ENCODE measurements at places on chromosomes 4 and X.

GRCh38 chrX:2767631-2768455, 16.0 kb downstream of the XG start:
- DNase-seq: no peak

DNA sequence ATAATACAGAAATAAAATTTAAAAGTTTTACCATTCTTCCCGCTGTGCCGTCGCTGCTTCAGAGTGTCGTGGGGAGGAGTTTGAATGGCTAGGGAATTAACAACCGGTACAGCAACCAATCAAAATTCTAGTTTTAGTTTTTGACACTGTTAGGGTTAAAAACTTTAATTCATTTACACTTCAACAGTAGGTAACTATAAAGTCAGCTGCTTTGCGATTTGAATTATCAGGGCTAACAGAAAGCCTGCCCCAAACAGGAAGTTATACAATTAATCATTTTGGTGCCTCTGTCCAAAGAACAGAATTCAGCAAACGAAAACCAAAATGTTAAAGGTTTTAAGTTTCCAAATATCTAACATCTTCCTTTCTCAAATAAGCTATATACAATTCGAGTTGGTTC, 2.3 kb downstream of the HNRNPD start:
- DNase-seq: no peak

GRCh38 chr4:72977936-72978485, 91.5 kb downstream of the COX18 start:
- DNase-seq: no peak

DNA sequence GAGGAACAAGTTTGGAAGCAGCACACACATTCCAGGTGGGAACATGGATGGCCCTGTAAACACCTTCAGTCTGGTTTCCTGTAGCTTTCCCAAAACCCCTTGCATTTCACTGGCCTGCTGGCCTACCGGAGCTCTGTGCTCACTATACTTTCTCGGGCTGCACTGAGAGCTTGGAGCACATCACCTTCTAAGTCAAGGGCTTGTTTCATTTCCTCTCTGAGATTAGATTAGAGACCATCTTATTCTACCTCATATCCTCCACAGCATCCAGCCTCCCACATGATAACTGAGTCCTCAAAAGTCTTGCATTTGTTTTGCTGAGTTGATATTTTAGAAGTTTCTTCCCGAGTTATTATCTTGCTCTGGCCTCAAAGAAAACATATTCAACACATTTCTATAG, 147.7 kb downstream of the RASL11B start:
- no peak for DNase-seq

DNA sequence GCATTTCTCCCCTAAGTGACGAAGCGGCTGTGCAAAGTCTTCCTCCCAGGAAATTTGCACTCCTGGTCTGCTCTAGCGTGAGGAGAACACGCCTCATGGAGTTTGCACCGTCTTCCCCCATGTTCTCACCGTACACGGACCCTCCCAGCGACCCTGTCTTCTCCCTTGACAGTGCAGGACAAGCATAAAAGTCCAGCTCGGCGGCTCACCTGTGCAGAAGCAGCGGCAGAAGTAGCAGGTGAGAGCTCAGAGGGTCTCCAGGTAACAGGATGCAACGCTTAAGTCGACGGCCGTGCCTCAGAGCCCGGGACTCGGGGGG, 314 bp downstream of the P2RY8 start:
- DNase-seq: no peak

- no peak for DNase-seq
These were observed 204.0 kb upstream of the PUDP start for GRCh38 chrX:7351926-7352325.

DNA sequence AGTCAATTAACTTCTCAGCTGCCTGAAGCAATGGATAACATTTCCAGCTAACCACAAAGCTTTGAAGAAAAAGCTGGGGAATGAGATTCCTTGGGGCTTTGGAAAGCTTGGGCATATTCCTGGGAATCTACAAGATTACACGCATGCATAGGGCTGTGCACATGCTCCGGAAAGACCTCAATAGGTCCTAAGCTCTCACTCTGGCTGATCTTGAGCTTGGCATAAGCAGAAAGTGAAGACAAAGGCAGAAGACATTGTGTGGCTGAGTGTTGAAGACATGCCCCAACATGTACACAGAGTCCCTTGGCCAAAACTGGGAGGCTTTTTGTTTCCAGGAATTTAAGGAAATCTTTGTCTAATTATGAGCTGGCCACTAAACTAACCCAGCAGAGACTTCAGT, 31.2 kb downstream of the ATG4A start:
- DNase-seq: no peak

- DNase-seq: no peak
These were observed 9.6 kb downstream of the BMP3 start for GRCh38 chr4:81040012-81040659.

DNA sequence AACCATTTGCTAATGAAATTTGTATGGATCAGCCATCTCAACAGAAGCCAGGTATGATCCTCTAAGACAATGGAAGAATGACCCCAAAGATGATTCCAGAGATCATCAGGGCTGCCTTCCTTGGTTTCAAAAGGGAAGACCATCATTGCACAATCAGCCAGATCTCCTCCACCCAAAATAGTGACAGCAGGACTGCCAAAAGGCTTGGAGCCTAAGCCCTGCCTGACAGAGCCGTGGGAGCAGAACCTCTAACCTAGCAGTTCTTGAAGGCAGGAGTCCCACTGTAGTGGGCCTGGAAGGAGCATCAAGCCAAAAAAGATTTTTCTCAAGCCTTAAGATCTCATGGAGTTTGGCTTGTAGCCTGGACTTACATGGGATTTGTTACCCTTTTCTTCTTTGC, 226.0 kb downstream of the RASL11B start:
- no peak for DNase-seq

DNA sequence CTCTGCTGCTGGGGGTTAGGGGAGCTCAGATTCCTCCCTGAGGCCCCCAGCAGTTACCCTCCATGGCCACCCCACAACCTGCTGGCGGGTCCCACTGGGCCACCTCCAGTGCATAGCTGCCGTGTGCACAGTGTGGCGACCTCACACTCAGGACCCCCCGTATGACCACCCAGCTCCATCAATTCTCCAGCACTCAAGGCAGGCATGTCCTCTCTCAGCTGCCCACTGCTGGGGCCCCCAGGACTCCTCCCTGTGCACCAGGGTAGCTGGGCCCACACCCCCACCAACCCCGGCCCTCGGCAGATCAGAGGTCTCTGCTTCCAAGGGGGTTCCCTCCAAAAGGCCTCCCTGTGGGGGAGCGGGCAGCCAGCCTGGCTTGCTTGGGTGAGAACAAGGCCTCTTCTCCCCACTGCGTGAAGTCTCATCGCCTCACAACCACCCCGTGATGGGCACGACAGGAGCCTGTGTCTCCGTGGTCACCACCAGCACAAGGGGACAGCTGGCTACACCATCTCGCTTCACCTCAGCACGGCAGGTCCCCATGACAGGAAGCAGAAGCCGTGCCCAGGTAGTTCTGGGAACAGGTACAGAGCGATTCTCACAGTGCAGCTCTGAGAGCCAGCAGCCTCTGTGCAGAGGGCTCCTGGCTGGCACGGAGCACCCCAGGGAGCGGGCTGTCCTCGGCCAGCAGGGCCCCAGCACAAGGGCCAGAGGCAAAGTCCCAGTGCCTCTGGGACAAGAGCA, 4.6 kb upstream of the HAUS3 start:
- peak; percentile 19 for DNase-seq

DNA sequence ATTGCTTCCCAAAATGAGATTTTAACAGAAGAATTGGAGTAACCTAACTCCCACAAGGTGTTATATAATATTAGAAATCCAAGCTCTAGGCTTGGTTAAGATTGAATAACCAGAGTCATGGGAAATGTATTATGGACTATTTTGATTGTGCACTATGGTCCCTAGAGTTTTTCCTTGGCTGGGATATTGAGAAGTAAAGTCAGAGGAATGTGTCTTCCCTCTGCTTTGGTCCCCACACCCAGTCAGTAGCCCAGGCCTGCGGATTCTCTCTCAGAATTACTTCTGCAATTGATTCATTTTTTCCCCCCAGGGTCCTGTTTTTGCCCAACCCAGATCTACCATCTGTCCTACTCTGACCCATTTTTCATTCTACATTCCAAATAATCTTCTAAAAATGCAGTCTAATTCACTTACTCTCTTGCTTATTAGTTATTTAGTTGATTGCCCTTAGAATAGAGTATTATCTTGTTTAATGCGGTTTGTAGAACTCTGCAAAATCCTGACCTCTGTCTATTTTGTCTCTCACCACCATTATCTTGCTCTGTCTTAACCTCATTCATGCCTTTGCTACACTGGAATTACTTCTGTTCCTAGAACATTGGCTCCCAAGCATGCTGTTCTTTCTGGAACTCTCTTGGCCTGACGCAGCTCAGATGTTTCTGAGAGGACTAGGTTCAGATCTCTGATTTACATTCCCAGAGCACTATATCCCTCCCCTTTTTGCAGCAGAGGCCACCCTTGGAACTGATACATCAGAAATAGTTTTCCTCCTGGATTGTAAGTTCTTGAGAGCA, 23.6 kb downstream of the GUCY1A1 start:
- no peak for DNase-seq

- DNase-seq: no peak
These were observed 92.2 kb upstream of the H2AZ1 start for GRCh38 chr4:100042235-100042634.

DNA sequence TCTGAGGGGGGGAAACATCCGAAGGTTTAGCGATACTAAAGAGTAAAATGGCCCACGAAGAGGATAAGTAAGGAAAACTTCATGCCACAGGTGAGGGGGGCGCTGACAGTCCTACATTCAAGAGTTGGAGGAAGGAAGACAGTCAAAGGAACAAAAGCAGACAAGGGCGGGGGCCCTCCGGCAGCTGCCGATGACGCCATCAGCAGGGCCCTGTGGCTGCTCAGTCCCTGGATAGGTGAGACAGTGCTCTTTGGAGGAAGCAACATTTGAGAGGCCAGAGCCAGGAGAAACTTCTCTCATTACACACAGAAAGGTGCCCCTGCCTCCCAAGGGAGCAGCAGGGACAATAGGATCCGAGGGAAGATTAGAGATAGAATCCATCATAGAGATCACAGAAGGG, 41.5 kb downstream of the RAB40AL start:
- DNase-seq: no peak

DNA sequence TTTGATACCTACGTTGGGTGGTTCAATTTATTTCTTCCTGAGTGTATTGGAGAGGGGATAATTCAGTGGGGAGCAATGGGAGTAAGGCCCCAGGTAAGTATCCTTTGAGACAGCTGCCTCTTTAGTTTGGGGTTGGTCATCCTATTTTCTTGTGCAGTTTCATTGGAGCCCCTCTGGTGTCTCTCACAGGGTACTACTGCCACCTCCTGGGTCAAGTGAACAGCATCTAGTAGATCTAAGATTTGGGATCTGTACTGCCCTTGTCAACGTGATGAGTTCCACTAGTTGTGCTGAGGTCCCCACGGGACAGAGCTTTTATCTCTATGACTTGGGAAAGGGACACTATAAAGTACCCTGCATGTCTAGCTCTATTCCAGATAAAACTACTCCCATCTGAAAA, 80.6 kb downstream of the PBDC1 start:
- peak; percentile 56 for DNase-seq

DNA sequence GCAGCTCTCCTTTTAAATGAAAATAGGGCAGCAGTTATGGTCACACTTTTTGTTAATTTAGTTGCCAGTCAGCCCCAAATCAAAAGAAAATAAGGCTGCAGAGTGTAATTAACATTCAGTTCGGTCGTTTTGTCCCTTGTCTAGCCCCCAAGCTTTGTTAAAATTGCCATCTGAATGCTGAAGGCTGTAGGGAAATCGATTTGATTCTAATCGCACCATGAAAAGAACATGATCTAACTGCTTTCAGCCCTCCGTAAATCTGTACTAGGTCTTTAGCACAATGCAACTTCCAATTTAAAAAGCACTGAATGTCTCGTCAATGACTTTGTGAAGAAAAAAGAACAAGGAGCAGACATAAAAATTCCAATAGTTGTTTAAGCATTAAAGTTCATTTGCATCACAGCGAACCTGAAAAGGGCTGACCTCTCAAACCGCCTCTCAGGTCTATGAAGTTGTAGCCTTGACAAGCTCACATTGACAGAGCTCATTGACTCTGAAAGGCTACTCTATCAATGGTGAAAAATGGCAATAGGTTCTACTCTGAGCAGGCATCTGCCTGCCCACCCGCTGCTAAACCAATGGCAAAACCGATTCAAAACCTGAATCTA, 48.9 kb downstream of the CHIC2 start:
- no peak for DNase-seq

DNA sequence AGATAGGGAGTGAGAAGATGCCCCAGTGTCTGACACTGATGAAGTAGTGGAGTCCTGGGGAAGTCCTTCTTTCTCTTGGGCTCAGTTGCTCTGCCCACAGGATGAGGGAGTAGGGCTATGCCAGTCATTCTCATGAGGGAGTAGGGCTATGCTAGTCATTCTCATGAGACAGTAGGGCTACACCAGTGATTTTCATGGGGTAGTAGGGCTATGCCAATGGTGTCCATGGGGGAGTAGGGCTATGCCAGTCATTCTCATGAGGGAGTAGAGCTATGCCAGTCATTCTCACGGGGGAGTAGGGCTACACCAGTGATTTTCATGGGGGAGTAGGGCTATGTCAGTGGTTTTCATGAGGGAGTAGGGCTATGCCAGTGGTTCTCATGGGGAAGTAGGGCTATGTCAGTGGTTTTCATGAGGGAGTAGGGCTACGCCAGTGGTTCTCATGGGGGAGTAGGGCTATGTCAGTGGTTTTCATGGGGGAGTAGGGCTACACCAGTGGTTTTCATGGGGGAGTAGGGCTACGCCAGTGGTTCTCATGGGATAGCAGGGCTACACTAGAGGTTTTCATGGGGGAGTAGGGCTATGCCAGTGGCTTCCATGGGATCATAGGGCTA, 43.3 kb upstream of the SOD3 start:
- DNase-seq: no peak

GRCh38 chr4:85531560-85532341, 56.8 kb downstream of the ARHGAP24 start:
- no peak for DNase-seq

GRCh38 chrX:12988797-12989196, 13.9 kb downstream of the TMSB4X start:
- no peak for DNase-seq

DNA sequence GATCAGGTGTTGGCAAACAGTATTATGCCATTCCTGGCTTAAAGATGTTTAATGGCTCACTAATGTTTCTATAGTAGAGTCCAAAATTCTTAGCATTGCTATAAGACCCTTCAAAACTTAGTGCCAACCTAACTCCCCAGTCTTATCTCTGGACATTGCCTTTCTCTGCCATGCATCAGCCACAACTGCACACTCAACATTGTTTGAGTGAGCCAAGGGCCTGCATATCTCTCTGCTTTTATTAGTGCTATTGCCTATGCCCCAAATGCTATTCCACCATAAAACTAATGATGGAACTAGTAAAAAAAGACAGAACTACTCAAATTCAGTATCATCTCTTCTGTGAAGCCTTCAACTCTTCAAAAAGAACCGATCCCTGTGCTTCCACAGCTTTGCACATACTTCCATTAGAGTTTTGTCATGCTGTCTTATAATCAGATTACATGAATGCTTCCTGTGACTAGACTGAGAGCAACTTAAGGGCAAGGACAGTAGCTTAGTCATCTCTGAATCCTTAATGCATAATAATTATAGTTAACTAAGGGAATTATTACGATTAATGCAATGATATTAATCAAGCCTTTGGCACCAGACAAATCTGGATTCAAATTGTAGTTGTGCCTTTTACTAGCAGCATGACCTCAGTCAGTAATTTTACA, 53.7 kb downstream of the CHM start:
- DNase-seq: no peak

Measured in activated CD8-positive, alpha-beta T cell treated with anti-CD3 and anti-CD28 coated beads, Interleukin-2, amount 10 ng/mL, durations not matched to agents 7 days and 5 days (primary cell).